ENCODE measurements at places on chromosomes 11 and 22. TPM values are rescaled to one million over a fixed set of nuclear protein-coding genes. Genes with fewer than 3 reads are reported as not detected.

GRCh38 chr22:33812360-33812977, 107.8 kb downstream of the LARGE1 start:
- no peak overlapping the region for H3K4me3 ChIP-seq
- no peaks in the 10 kb centered on the region for H3K27me3 ChIP-seq
- no peaks in the 10 kb centered on the region for H3K36me3 ChIP-seq
- DNase-seq, result no peak

Gene MRGPRD
- total RNA-seq, result 0.89 TPM

GRCh38 chr22:48835857-48836672, 991.6 kb downstream of the BRD1 start:
- no peak overlapping the region for H3K4me3 ChIP-seq
- no peaks in the 10 kb centered on the region for H3K4me1 ChIP-seq
- DNase-seq, result no peak
- H3K27me3 ChIP-seq, result peaks cover 2% of the 10 kb centered on the region
- no peaks in the 10 kb centered on the region for H3K36me3 ChIP-seq

Gene ELFN2
- 9.4 TPM for total RNA-seq

Gene OR51E2
- total RNA-seq, result 0.39 TPM

Gene AHNAK
- 463 TPM for total RNA-seq

DNA sequence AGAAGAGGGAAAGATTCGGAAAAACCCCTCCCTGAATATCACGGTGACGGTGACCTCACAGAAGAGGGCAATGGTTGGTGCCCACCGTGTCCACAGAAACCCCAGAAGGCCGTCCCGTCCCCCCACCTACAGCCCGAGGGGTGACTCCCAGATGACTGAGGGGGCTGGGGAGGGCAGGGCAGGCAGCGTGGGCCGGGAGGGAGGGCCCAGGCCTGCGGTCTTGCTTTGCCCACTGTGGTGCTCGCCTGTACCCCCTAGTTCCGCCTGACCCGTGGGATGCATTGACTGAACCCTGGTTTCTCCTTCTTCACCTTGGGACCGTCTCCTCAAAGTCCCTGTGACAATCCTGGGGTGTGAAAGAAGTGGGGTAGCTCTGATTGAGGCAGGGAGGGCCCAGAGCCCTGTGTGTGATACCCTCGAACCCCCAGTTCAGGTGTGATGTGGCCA, 526.7 kb downstream of the BRD1 start:
- H3K27me3 ChIP-seq, result peaks cover 3% of the 10 kb centered on the region
- H3K36me3 ChIP-seq, result no peaks in the 10 kb centered on the region
- no peak overlapping the region for H3K27ac ChIP-seq
- no peak for DNase-seq
- H3K4me1 ChIP-seq, result peaks cover 23% of the 10 kb centered on the region
- no peak overlapping the region for H3K4me3 ChIP-seq

Gene MRGPRF
- total RNA-seq, result 13.4 TPM

- no peak for DNase-seq
- no peak overlapping the region for H3K27ac ChIP-seq
- peaks cover 14% of the 10 kb centered on the region for H3K4me1 ChIP-seq
Measured at GRCh38 chr22:25447067-25447685, 117.3 kb upstream of the GRK3 start.

DNA sequence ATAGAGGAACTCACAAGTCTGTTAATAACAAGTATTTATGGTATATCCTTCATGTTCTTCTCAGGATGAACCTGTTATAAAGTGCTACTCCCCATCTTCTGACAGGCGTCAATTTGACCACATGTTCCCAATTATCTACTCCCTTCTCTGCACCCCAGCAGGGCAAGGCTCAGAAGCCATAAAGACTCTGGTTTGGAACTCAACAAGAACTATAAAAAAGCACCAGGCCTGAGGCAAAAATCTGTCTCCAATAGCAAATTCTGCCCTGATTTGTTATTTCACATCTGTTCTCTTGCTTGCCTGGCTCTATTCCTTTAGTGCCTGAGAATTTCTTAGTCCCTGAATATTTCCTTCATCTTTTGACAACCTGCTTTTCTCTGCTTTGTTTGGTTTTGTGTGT, 618.2 kb upstream of the KIRREL3 start:
- no peak overlapping the region for H3K4me3 ChIP-seq

Gene CATSPERZ
- 0.50 TPM for total RNA-seq

GRCh38 chr11:17369094-17369493, 17.5 kb downstream of the NCR3LG1 start:
- no peaks in the 10 kb centered on the region for H3K4me1 ChIP-seq
- H3K36me3 ChIP-seq, result peaks cover 13% of the 10 kb centered on the region
- H3K27ac ChIP-seq, result no peak overlapping the region
- H3K27me3 ChIP-seq, result no peaks in the 10 kb centered on the region
- H3K4me3 ChIP-seq, result no peak overlapping the region

Gene NFAM1
- total RNA-seq, result 1.5 TPM

GRCh38 chr22:44030702-44031082, 6.6 kb downstream of the PARVB start:
- H3K4me3 ChIP-seq, result no peak overlapping the region
- H3K36me3 ChIP-seq, result no peaks in the 10 kb centered on the region
- no peak overlapping the region for H3K27ac ChIP-seq
- H3K27me3 ChIP-seq, result no peaks in the 10 kb centered on the region
- peaks cover 30% of the 10 kb centered on the region for H3K4me1 ChIP-seq
- no peak for DNase-seq

- H3K4me3 ChIP-seq, result no peak overlapping the region
- H3K27ac ChIP-seq, result no peak overlapping the region
- peaks cover 34% of the 10 kb centered on the region for H3K36me3 ChIP-seq
- H3K4me1 ChIP-seq, result peaks cover 19% of the 10 kb centered on the region
- no peak for DNase-seq
Measured at GRCh38 chr11:61281581-61282250, 13.4 kb downstream of the VWCE start.

Gene OR2D2
- total RNA-seq, result 0.22 TPM

Measured in spinal cord (tissue), 10 donors.